ENCODE measurements at places on chromosomes 1 and 21.

DNA sequence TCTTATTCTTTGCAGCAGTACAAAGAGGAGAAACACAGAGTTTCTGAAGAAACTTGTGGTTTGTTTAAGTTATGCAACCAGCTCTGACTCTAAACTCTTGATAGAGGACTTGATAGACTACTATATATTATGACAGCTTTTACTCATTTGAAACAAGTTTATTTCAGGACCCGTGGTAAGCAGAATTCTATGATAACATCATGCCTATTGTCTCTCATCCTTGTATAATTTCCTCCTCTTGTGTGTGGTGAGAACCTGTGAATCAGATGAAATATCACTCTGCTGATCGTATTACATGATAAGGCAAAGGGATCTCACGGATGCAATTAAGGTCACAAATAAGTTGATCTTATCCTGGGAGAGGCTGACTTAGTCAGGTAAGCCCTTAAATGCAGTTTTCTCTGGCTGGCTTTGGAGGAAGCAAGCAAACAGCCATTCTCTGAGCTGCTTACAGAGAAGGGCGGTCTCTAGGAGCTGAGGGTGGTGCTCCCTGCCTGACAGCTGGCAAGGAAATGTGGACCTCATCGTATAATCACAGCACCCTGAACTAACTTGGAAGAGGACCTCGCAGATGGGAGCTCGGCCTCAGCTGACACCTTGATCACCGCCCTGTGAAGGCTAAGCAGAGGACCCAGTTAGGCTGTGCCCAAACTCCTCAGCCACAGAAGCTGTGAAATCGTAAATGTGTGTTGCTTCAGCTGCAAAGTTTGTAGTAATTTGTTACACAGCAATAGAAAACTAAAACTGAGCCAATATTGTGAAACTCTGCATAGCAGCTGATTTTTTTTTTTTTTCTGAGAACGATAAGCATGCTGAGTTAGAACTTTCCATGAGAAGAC is 151.1 kb upstream of the DPT start:
- no peak for DNase-seq

GRCh38 chr1:112975336-112975735 is 19.3 kb upstream of the SLC16A1 start:
- DNase-seq: no peak

GRCh38 chr1:66351913-66352312 is 182.0 kb upstream of the SGIP1 start:
- peak; percentile 44 for DNase-seq

DNA sequence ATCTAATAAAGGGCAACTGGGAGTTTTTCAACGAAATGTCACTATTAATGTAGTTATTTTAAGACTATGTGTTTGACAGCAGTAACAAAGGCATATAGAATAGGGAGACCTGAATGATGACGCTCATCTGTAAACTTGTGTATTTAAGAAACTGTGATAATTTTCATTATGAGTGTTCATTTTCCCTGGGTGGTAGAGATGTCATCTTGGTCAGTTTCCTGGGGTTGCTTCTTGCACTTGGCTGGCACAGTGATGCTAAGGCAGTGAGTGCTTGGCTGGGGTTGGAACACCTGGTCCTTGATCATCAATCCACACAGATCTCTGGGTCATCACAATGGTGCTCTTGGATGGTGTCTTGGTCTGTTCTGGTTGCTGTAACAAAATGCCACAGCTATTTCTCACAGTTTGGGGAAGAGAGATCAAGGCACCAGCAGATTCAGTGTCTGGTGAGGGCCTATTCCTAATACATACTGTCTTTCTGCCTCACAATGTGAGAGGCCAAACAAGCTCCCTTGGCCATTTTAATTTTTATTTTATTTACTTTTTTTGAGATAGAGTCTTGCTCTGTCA is 7.9 kb upstream of the SMYD2 start:
- DNase-seq: no peak

DNA sequence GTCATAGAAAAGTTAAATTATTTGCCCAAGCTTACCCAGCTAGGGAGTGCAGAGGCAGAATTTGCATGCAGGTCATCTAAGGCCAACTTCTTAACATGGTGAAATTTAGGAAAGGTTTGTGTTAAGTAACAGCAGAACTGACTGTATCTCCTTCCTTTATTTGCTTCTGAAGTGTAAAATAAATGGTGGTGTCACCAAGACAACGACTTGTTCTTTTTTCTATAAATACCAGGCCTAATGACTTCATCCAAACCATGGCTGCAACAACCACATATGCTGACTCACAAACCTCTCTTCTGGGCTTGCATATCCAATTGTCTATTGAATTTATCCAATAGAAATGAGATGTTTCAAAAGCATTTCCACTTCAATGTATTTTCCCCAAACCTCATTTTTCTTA is 19.1 kb downstream of the COL24A1 start:
- no peak for DNase-seq

GRCh38 chr1:11768821-11769220 is 6.8 kb downstream of the C1orf167 start:
- no peak for DNase-seq

DNA sequence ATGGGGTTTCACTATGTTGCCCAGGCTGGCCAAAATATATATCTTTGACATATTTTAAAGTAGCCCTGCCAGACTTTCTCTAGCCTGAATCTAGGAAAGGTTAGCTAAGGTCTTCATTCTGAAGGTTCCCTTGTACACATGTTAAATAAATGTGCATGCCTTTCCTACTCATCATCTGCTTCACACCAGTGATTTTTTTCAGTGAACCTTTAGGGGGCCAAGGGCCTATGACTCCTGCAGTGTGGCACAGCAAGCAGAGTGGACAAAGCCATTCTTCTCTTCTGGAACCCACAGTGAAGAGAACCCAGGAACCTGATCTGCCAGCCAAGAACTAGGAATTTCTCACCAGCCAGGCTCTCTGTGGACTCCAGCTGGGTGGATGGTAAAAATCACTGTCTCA is 22.9 kb downstream of the CBR1 start:
- DNase-seq: no peak

GRCh38 chr1:205318231-205318991 is 3.1 kb downstream of the NUAK2 start:
- DNase-seq: no peak

- DNase-seq: no peak
Measured at GRCh38 chr1:1021920-1022259, 2.0 kb downstream of the AGRN start.

DNA sequence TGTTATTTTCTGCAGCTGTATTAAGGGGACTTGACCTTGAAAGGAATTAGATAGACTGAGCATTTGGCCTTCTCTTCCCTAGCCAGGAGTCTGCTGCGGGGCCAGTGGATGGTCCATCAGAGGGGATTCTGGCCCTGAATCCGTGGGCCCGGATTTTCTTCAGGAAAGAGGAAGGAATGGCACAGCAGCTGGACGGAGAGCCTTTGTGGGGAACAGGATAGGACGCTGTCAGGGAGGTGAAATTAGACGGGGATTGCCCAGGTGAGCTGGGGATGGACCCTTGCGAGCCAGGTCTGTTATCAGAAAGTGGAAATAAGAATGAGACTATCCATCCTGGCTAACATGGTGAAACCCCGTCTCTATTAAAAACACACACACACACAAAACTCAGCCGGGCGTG is 1.7 kb upstream of the C2CD2 start:
- no peak for DNase-seq

DNA sequence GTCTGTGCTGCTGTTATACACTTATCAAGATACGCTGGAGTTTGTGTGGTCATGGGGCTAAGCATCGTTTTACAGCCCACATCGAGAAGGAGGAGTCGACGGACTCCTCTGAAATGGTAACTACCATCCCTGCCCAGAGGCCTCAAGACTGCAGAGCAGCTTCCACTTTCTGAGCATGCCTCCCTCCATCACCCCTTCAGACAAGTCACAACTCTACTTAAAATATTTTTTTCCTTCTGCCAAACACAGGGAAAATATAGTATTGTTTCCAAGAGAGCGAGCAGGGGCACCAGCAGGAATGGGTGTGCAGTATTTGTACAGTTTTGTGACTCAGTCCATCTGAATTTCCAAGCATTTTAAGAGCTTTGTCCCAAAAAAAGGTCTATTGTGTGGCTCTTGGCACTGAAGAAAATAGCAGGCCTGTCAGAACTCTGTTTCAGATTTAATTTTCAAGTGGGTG is 14.1 kb downstream of the EVA1C start:
- DNase-seq: no peak

- no peak for DNase-seq
Measured at GRCh38 chr1:12129624-12130023, 37.2 kb upstream of the TNFRSF1B start.

- DNase-seq: no peak
Measured at GRCh38 chr1:115893545-115893944, 52.6 kb upstream of the NHLH2 start.

GRCh38 chr1:157882580-157882979 is 41.0 kb upstream of the CD5L start:
- DNase-seq: no peak

- no peak for DNase-seq
Measured at GRCh38 chr21:35521293-35521692, 472.2 kb upstream of the RUNX1 start.

GRCh38 chr1:52569449-52570210 is 16.7 kb upstream of the TUT4 start:
- DNase-seq: no peak

- DNase-seq: no peak
Measured at GRCh38 chr1:39501666-39502065, 10.2 kb downstream of the BMP8A start.

- no peak for DNase-seq
Measured at GRCh38 chr1:226406401-226406881, 1.5 kb downstream of the PARP1 start.

- no peak for DNase-seq
Measured at GRCh38 chr1:5934058-5934884, 58.0 kb downstream of the NPHP4 start.

- DNase-seq: no peak
Measured at GRCh38 chr1:158933621-158934020, 2.3 kb downstream of the PYHIN1 start.

GRCh38 chr1:119327450-119328155 is 41.0 kb upstream of the HAO2 start:
- DNase-seq: peak; percentile 13

DNA sequence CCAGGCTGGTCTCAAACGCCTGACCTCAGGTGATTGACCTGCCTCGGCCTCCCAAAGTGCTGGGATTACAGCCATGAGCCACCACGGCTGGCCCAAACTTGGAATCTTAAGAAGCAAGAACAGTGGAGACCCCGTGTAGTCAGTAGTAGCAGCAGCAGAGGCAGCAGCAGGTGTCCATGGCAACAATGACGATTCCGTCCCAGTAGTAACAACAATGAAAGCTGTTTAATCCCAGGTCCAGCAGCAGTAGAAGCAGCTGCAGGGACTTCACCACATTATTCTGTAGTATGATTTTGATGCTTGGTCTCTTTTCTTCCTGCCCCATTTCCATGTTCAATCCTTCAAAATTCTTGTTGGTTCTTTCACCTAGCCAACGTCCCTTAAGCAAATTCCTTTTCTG is 69.6 kb upstream of the KCTD3 start:
- no peak for DNase-seq

GRCh38 chr1:9721606-9722377 is 70.3 kb downstream of the PIK3CD start:
- DNase-seq: peak; percentile 82

- no peak for DNase-seq
Measured at GRCh38 chr1:208653426-208653825, 409.2 kb upstream of the PLXNA2 start.

DNA sequence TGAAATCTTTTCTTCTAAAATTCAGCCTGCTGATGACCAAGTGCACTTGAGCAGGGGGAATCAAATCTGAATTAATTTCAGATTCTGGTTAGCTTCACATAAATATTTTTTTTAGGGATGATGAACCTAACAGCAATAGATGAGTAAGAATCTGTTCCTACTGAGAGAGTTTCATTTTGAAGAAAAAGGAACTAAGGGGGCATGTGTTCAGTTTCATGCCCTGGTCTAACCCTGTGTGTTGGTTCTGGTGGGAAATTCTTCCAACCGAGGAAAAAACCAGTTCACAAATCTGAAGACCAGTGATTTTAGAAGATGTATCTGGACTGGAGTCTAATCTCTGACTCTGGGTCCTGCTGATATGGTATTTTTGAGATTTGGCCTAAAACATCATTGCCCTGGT is 13.7 kb downstream of the SELL start:
- no peak for DNase-seq
